ENCODE measurements at places on chromosomes 11 and 22.

DNA sequence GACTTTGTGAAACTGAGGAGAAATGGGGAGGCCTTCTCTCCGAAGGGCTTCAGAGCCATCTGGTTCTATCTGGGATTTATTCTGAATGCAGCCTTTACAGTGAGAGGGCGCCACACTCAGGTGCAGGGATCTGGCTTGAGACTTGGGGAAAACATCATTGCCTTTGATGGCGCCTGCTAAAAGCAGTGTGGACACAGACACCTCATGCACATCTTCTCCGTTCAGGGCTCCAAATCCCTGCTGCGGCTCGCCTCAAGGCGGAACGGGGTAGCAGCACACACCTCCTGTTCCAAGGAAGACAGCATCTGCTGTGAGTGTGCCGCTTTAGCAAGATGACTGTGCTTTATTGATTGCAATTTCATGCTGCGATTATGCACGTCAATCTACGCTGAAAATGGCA lies 37.1 kb upstream of the OLFML1 start:
- DNase-seq: no peak

- peak; percentile 73 for DNase-seq
Observed at GRCh38 chr11:116731097-116731761, 41.6 kb downstream of the BUD13 start.

GRCh38 chr11:102225689-102226568 lies 91.4 kb upstream of the BIRC3 start:
- DNase-seq: no peak

- no peak for DNase-seq
Observed at GRCh38 chr11:35814720-35815305, 129.0 kb upstream of the LDLRAD3 start.

DNA sequence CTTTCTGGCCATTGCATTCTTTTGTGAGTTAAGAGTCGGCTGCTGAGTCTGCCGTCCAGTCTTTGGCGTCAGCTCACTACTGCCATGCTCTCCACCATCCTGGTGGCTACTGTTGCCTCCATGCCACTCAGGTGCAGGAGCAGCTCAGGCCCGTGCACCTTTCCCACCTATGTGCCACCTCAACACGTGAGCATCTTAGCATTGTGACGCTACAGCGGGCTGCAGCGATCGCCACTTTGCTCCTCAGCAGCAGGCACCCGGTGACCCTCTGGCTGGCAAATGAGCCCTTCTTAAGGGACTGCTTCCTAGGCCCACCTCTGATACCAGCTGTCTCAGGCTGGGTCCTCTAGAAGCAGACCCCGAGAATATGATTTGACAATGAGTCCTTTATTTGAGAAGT lies 11.5 kb upstream of the KMT5B start:
- no peak for DNase-seq

GRCh38 chr11:22491555-22492225 lies 133.9 kb downstream of the FANCF start:
- peak; percentile 58 for DNase-seq

- DNase-seq: no peak
Observed at GRCh38 chr11:108518581-108518980, 20.4 kb upstream of the POGLUT3 start.

GRCh38 chr11:117823946-117824420 lies 561 bp downstream of the FXYD2 start:
- no peak for DNase-seq

GRCh38 chr22:19815093-19815822 lies 39.4 kb downstream of the GNB1L start:
- no peak for DNase-seq

GRCh38 chr11:73393479-73394415 lies 17.5 kb downstream of the RELT start:
- peak; percentile 64 for DNase-seq

DNA sequence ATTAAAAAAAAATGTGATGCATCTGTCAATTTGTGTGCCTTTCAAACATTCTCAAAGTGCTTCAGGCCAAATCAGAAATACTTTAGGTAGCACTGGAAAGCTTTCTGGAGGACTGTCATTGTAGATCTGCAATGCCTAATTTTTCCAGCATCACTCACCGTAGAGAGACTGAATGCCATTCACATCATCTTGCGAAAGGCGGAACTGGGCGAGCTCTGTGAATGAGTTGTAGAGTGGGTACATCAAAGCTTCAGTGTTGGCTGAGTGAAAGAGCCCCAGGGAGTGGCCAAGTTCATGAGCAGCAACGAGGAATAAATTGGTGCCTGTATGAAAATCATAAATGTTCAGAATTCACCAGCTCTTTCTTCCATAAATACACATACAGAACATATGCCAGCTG lies 4.0 kb downstream of the MMP10 start:
- DNase-seq: no peak

GRCh38 chr22:43537019-43537585 lies 125.3 kb downstream of the MPPED1 start:
- no peak for DNase-seq

DNA sequence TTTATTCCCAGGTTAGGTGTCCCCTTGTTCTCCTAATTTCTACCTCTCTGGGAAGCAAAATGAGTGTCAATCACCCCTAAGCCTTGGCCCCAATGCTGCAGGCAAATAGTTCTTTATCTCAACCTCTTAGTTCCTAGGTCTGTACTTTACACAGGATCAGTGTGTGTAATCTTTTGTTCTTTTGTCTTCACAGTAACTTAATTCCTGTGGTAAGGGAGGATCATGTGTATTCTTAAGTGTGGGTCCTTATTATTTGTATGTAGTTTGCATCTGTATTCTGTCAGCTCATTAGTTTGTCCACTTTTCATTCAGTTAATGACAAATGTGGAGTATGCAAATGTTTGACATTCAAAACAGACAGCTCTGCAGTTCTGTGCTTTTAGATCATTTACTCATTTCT lies 166.7 kb downstream of the FAT3 start:
- no peak for DNase-seq

- no peak for DNase-seq
Observed at GRCh38 chr11:120712014-120712413, 200.5 kb downstream of the GRIK4 start.

DNA sequence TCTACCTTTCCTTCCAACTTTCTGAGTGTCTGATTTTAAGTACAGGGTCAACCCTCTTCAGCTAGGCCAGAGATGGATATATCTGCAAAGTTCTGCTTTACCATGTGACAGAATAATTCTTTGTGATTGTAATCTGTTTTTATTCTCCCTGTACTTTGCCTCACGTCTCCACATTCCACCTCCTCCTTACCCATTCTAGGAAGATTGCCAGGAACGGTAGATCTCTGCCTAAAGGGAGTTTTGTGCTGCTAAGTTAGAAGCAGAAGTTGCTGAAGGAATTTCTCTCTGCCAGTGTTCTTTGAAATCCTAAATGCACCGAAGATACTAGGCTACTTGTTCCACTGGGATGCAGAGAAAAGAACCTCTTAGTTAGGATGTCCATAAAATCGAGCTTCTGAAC lies 20.7 kb upstream of the FAM181B start:
- DNase-seq: no peak

DNA sequence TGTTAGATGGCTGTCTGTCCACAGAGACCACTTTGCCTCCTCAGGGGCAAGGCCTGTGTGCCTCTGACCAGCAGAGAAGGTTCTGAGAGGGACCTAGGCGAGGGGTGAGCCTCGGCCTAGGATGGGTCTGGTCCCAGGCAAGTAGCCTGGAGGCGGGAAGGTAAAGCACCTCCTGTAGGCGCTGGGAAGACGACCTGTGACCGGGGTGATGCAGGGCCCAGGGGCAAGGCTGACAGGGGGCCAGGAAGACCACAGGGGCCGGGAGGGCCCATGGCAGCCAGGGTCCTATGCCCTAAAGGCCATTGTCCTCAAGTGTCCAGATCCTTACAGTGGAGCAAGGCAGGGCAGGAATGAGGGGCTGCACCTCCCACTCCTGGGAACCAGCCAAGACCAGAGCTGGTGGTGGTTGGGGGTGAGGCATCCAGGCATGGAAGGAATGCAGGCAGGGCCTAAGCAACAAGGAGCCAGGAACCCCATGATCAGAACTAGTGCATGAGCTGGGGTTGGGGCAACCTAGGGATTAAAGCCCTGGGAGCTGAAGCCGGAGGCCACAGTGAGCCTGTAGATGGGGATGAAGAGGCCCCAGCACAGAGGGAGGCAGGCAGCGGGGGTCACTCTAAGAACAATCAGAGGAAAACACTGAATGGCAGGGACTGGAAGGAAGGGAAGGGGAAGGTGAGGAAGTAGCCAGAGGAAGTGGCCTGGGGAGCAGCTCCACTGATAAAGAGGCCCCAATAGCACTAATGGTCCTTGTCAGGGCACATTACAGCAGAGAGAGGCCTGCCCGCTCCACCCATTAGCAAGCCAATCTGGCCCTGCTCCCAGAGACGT lies 32.9 kb upstream of the KLHL35 start:
- DNase-seq: no peak

- no peak for DNase-seq
Observed at GRCh38 chr11:92123540-92123939, 101.1 kb upstream of the FAT3 start.

- no peak for DNase-seq
Observed at GRCh38 chr22:40330615-40331014, 15.7 kb upstream of the ADSL start.

- DNase-seq: peak; percentile 82
Observed at GRCh38 chr11:9143721-9144120, 52.3 kb upstream of the SCUBE2 start.

DNA sequence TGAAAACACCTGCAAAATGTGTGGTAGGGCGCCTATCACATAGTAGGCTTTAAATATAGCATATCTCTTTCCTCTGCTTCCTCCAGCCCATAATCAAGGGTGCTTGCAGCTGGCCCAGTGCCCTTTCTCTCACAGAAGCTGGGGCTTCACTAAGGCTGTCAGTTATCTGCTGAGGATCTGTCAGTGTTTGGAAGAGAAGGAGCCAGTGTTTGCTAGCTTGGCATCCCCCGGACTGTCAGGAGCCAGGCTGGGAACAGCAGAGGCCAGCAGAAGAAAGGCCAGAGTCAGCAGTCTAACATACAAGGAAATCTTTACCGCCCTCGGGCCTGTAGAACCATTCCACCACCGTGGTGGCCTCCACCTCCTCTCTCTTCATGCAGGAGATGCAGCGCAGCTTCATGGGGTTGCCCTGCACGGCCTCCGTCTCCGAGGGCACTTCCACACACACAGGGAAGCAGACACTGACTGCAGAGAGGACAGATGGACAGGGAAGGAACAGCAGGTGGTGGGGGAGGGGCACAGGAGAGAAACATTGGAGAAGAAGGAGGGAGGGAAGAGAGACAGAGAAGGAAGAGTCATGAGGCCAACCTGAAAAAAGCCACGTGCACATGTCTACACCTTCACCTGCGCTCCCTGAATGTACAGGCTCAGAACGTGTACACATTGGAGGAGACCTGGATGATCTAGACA lies 9.0 kb downstream of the SCN3B start:
- no peak for DNase-seq

DNA sequence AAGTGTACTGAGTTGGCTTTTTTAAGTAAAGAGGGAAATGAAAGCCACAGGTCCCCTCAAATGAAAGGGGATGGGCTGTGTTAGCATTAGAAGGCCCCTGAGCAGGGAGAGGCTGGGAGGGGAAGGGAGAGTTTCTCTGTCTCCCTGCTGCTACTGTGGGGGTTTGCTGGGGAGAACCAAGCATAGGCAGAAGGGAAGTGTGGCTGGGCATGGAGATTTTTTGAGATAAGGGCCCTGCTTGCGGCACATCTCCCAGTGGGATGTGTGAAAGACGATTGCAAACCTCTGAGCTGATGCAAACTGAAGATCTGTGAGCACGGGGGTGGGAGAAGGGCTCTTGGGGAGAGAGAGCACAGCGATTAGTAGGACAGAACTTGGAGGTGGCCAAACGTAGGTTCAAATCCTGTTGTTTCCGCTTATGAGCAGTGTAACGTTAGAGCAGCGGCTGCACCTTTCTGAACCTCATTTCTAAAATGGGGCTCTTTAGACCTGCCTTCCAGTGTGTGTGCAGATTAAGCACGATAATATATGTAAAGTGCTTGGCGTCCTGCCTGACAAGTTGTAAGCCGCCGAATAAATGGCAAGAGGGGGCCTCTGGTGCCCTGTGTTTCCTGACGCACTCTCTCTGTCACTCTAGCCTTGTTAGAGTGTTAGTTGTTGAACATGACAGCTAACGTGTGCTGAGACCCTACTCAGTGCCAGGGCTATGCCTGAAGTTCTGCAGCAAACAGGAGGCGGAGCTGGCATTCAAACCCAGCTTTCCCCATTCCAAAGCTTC lies 122.3 kb downstream of the GRIK4 start:
- DNase-seq: no peak

- DNase-seq: peak; percentile 30
Observed at GRCh38 chr11:121391914-121392313, 60.2 kb upstream of the SORL1 start.

GRCh38 chr11:12525466-12526055 lies 148.2 kb downstream of the PARVA start:
- DNase-seq: no peak

GRCh38 chr11:67435727-67436458 lies 1.6 kb downstream of the PTPRCAP start:
- DNase-seq: no peak

- DNase-seq: no peak
Observed at GRCh38 chr22:31400023-31400397, 606 bp downstream of the DRG1 start.

- no peak for DNase-seq
Observed at GRCh38 chr11:46979358-46979757, 42.8 kb downstream of the CSTPP1 start.

DNA sequence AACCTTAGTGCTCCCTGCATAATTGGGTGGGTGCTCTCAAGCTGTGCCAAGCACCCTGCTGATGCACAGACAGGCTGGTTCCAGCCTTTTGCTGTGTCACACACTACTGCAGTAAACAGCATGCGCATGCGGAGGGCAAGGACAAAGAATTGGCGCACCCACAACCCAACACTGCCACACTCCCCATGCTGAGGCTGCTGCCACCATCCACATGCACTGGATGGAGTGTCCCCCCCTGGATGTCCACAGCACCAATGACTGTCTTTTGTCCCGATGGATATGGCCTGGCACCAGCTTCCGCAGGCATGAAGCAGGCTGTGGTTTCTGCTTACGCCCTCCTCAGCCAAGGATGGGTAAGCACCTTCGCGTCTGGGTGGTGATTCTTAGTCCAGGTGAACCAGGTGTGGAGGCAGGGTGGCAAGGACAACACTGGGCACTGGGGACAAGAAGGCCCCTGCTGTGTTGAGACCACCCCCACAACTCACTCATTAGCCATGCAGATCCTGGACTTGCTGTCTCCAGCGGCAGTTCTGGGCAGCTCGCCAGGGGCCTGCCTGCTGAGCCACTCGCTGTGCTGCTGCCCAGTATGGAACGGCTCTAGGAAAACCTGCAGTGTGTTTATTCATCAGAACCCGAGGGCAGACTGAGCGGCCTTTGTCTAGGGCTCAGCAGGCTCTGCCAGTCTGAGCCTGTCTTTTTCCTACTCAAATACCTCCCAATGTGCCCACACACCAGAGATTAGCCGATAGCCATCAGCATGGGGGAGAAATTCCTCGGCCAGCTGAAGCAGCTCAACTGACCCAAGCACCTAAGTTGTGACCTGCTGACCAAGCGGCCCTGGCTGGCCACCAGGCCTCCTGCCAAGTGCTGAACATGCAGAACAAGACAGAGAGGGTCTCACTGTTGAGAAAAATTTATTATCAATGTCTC lies 8.2 kb upstream of the NAP1L4 start:
- DNase-seq: peak; percentile 98

DNA sequence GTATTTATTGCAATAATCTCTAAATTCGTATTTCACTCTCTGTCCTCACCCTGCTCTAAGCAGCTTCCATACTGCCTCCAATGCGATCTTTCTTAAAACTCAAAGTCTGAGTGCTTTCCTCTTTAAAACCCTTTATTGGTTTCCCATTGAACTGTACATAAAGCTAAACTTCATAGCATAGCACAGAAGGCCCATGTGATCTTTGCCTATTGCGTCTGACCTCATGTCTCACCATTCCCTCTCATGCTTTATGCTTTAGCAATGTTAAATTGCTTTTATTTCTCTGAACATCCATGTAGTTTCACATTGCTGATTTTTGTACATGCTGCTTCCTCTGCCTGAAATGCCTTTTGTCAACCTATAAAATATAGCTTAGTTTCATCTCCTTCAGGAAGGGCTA lies 28.4 kb downstream of the ZDHHC13 start:
- DNase-seq: no peak

All from NCI-H1092 treated with DMSO at 0.1 percent for 48 hours (cell line).